Left lung (tissue), 14 donors: ENCODE measurements at places on chromosomes 7 and 10.

GRCh38 chr10:35998026-35998425, 355.9 kb upstream of the FZD8 start:
- DNase-seq: no peak

DNA sequence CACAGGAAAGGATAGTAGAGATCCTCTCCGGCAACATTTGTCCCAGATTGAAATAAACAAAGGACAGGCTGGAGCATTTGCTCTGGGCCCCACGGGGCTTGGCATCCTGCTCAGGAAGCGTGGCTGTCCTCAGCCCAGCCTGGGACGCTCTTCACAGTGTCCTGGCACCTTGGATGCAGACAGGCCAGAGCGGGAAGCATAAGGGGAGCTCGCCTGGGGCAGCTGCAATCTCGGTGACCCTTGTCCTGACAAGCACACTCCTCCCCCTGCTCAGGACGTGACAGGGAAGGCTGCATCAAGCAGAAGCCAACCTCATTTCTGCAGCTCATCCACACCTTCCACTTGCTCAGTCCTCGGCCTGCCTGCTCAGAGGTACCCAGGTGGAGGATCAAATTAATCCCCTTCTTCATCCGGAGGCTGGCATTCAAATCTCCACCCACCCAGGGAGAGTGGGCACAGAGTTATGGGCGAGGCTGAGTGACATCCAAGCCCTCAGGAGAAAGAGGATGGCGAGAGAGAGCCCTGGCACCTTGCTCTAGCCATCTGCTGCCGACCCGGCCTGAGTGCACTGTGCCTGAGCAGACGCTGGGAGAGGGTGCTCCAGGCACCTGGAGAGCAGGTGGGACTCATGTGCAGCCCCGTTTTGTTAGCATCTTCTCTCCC, 47.6 kb downstream of the ABRAXAS2 start:
- no peak for DNase-seq

GRCh38 chr10:28684157-28684985, 7.0 kb downstream of the BAMBI start:
- no peak for DNase-seq

DNA sequence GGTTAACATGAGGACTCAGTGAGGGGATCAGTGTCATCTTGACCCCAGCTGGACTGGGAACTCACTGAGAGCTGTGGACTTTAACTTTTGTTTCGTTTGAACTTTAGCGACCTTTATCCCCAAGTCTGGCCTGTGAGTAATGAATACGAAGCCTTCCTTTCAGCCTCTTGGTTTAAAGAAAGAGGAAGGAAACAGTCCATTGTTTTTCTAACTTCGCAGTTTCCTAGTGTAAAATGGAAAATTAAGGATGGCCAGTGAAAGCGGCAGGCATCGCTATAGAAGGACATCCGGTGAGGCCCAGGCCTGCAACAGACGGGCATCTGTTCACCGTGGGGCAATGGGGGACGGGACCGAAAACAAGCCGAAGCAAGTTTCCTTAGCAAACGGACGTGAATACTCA, 44.1 kb upstream of the ADO start:
- no peak for DNase-seq

GRCh38 chr10:94061026-94061425, 67.3 kb downstream of the PLCE1 start:
- DNase-seq: no peak

DNA sequence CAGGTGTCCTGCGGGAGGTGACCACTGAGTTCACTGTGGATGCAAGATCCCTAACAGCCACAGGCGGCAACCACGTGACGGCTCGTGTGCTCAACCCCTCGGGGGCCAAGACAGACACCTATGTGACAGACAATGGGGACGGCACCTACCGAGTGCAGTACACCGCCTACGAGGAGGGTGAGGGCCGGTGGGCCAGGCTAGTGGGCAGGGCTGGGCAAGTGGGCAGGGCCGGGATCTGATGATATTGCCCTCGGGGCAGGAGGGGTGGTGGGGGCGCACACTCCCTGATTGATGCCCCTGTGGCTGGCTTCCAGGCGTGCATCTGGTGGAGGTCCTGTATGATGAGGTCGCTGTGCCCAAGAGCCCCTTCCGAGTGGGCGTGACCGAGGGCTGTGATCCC, 15.8 kb downstream of the FLNC start:
- no peak for DNase-seq

- no peak for DNase-seq
Measured at GRCh38 chr7:86747698-86748097, 104.0 kb downstream of the GRM3 start.

GRCh38 chr7:16753102-16753931, at the start of gene TSPAN13:
Gene TSPAN13, plus strand, starts transcription at chr7:16753755. Its CDS starts 213 bp downstream, at chr7:16753968.
- peak; percentile 90 for DNase-seq

- no peak for DNase-seq
Measured at GRCh38 chr7:931871-932650, 22.4 kb downstream of the ADAP1 start.

- no peak for DNase-seq
Measured at GRCh38 chr10:93652857-93653256, 40.5 kb downstream of the PDE6C start.

DNA sequence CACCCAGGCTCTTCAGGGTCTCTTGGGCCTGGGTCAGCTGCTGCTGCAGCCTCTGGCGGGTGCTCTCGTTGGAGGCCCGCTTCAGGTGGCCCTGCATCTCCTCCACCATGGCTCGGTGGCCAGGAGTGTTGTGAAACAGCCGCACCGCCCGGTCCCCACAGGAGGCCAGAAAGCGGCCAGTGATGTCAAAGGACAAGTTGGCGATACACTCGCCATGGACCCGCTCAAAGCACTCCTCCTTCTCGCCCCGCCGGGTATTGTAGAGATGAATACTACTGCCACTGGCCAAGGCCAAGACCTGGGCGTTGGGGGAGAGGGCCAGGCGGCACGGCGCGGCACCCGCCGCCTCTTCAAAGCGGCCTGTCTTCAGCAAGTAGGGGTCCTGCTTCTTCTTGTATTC, 7.9 kb downstream of the TBL2 start:
- no peak for DNase-seq

GRCh38 chr10:132328738-132329137, 3.3 kb upstream of the LRRC27 start:
- DNase-seq: peak; percentile 21
